ENCODE measurements at places on chromosomes 12 and 14. TPM values are rescaled to one million over a fixed set of nuclear protein-coding genes. Genes with fewer than 3 reads are reported as not detected.

DNA sequence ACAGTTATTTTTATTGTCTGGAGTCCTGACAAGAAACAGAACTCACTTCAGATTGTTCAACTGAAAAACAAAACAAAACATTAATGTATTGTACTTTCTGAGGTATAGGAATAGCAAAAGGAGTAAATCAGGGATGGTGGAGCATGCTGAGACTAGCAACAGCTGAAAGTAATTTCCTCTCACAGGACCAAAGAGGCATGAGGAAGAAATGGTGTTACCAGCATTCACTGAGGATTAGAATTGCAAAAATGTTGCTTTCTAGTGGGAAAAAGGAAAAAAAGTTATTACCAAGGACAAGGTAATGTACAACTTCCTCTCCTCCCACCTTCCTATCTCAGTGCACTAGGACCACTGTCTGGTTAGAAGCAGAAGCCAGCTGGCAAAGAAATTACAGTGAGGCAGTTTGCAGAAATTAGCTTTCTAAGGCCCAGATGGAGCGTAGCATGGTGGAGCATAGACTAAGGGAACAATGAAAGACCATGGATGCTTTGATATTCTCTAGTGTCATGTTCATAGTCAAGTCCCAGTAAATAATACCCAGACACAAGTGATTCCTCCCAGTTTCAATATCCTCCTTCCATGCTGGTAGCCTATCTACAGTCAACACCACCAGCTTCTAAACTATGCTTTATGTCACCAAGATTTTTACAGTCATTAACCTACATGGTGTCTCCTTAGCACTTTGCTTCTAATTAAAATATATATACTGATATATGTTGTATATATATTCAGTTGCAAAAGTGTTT is 133.7 kb upstream of the DCN start:
- no peak for DNase-seq

DNA sequence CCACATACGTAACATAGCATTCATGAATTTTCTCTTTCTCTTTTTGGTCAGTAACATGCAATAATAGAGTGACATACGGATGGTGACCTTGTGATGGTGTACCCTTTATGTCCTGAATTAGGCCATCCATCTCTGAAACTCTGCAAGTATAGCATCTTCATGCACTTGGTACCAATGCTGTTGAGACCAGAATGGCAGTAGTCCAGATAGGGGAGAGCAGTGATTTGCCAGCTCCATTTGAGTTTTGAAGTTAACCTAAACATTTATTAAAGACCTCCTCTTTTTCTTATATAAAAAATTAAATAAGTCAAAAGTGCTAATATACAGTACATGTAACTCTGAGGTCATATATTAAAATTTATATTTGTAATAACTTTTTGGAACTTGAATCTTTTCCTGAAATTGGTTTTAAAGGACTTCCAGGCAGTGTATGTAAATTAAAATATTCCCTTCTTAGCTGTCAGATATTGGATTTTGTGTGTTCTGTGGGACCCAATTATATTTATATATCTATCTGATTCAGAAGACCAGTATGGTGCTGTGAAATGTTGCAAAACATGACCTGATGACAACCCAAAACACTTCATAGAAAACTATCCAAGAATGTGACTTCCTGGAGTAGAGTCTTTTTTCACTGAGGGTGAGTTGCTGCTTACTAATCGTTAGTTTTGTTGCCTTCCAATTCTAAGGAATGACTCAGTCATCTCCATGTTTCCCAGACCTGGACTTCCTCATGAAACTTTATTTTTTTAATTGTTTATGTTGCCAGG is 3.5 kb downstream of the ELK3 start:
- no peak for DNase-seq

DNA sequence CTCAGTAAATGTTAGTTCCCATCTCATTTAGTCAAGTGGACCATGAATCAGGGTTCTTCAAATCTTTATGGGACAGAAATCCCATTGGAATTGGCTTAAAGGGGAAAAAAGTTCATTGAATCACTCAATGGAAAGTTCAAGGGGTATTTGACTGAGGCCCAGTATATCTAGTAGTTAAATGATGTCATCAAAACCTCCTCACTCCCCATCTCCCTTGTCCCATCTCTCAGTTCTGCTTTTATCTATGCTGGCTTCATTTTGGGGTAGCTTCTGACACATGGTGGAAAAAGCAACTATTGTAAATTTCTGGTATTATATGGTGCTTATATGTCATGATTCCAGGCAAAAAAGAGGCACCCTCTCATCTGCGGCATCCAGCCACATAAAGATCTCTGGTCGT is 51.9 kb downstream of the DAAM1 start:
- DNase-seq, result no peak

DNA sequence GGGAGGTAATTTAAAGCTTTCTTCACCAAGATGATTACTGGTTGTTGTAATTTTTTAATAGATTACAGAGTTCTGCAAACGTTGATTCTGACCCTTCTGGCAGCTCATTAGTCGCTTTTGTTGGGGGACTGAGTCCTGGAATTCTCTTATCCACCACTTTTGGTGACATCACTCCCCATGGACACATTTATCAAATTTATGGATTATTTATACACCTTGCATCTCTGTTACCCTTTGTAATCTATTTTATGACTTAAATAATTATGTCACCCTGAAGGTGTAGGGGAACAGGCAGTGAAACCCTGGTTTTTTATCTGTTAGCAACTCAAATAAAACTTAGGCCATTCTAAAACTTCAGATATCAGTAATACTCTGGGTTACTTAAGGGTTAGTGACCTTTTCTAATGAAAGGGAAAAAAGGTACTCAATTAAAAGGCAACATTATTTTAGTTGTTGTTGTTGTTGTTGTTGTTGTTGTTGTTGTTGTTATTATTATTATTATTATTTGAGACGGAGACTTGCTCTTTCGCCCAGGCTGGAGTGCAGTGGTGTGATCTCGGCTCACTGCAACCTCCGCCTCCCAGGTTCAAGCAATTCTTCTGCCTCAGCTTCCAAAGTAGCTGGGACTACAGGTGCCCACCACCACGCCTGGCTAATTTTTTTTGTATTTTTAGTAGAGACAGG is 58.9 kb upstream of the RNU6-7 start:
- no peak for DNase-seq

The BDKRB1 gene
- total RNA-seq, result 5.3 TPM

DNA sequence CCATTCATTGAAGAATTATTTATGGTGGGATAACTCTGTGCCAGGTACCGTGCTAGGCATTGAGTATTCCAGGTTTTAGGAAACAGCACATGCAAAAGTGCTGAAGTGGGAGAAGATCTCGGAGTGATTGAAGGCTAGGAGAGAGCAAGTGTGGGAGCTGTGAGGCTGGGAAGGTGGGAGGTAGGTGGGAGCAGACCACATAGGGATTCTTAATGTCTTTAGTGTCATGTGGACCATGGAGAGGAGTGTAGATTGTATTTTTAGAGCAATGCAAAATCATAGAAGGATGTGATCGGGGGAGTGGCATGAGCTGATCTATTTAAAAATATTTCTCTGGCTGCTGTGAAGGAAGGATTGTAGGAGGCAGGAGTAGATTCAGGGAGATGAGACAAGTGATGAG is 5.4 kb downstream of the PTPN11 start:
- no peak for DNase-seq

- DNase-seq, result no peak
These were observed 162.6 kb downstream of the MYRFL start for GRCh38 chr12:69987579-69988091.

DNA sequence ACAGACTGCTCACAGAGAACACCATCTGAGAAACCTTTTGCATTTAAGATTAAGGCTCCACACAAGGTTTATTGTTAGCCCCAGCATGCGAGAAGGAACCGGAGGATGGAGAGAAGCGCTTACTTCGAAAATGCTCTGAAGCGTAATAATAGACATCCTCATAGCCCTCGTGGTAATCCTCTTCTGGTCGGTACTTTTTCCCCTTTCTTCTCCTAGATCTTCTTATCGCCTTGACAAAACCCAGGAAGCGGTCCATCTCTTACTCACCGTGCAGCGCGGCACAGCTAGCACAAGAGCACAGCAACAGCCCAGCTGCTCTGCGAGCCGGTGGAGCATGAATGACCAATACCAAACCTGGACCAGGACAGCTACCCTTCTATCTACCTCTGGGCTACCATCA is 125.1 kb upstream of the GRIP1 start:
- no peak for DNase-seq

DNA sequence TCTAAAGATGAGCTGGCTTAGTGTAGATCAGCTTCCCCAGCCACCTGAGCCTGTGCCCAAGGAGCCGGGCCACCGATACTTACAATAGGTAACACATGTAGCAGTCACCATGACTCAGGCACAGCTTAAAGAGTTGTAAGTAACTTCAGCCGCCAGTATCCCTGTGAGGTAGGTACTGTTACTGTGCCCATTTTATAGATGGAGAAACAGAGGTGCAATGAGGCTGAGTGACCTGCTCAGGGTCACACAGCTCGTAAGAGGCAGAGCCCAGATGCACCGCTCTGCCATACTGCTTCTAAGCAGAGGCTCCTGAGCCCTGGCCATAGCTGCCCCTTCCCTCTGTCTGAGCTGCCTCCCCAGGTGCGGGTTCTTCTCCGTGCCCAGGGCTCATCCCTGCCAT is 58.5 kb downstream of the IQSEC3 start:
- no peak for DNase-seq

DNA sequence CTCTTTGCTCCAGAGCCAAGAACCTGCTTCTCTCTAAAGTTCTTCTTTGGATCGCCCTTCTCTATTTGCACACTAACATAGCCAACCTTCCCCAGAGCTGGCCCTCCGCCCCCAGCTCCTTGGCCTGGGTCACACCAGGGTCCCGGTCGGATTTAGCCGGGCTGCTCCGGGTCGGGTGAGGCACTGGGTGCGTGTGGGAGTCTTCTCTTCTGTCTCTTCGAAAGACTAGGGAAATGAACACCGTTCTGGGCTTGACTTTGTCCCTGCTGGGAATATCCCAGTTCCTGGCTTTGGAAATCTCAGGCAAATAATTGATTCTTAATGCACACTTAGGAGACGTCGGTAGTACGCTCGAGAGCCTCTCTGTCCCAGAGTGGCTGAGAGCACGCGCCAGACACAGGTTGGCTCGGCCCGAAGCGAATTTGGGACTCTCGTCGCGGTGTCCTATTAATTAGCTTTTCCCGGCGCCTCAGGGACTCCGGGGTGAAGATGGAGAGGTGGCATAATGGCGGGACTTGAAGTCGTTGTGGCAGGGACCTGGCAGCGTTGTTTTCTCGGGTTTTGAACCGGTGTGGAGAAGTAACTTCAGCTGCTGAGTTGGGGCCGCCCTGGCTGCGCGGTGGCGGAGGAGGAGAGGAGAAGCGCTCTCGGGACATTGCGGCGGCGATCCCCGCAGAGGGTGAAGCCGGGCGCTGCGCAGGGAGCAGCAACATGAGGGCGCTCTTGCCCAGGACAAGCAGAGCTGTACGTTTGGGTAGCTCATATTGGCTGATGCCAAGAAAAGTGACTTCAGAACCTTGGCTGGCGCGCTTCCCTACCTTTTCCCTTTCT is 7.5 kb downstream of the FOXG1 start:
- DNase-seq, result no peak

GRCh38 chr14:95417492-95417891 is 97.8 kb upstream of the CLMN start:
- no peak for DNase-seq

GRCh38 chr12:14850929-14851663 is 7.8 kb upstream of the ART4 start:
- DNase-seq, result no peak

- DNase-seq, result no peak
These were observed 142.3 kb upstream of the SLC38A2 start for GRCh38 chr12:46514886-46515285.

- no peak for DNase-seq
These were observed 3.1 kb downstream of the HNF1A start for GRCh38 chr12:120981407-120981941.

The BBS10 gene
- 11.7 TPM for total RNA-seq

DNA sequence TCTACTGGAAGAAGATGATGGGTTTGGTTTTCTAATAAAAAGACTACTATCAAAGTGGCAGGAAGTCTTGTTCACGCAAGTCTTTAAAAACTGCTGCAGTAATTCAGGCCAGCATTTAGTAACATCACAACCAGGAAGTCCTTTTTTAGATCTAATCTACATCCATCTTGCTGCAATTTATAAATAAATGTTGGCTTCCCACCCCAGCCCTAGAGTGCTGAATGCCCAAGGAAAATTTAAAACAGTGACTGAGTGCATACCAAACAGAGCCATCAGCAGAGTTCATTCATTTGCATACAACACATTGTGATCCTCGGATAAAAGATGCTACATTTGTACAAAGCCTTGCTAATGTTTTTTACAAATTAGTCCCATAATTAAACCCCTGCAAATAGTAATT is 72.1 kb downstream of the PHLDA1 start:
- no peak for DNase-seq

GRCh38 chr14:70645892-70646291 is 4.2 kb downstream of the TTC9 start:
- DNase-seq, result no peak

GRCh38 chr14:80212023-80212397 is 706 bp upstream of the DIO2 start:
- DNase-seq, result no peak

DNA sequence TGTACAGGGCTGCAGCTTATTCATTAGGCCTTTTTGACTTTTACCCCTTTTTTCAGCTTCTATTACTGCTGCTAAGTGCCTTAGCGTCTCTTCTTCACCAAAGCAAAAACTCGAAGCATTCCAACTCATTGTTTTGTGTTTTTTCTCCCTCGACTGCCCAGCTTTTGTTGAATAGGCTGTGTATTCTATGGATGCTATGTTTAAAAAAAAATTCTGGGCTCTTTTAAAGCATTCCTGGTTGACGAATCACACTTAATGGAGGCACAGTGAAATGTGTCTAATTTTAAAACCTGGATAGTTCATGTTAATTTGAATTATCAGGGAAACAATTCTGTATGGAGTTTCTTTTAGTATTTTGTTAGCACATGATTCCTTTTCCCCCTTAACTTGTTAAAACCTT is 29.7 kb downstream of the KTN1 start:
- no peak for DNase-seq

- no peak for DNase-seq
These were observed 17.6 kb downstream of the NINJ2 start for GRCh38 chr12:645563-646071.

GRCh38 chr12:89345376-89345775 is 6.9 kb downstream of the DUSP6 start:
- no peak for DNase-seq

The RAB15 gene
- total RNA-seq, result 13.6 TPM

The MYL2 gene
- not detected for total RNA-seq

DNA sequence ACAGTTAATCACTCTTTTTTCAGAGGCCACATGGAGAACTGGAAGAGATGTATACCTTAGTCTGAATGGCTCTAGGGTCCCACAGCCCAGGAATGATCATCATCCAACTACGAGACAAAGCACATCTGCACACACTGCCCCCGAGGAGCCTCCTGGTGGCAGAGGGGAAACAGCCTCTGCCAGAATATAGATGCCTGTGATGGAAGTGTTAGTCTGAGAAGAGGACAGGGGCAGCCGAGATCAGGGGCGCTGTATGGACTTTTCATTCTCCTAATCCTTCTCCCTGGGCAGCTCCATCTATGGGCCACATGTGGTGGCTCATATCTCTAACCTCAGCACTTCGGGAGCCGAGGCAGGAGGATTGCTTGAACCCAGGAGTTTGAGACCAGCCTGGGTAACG is 82.8 kb upstream of the CAPRIN2 start:
- no peak for DNase-seq

GRCh38 chr12:58346032-58346632 is 404.8 kb downstream of the ATP23 start:
- no peak for DNase-seq
